ENCODE measurements at places on chromosomes 12 and 14. TPM values are rescaled to one million over a fixed set of nuclear protein-coding genes. Genes with fewer than 3 reads are reported as not detected.

DNA sequence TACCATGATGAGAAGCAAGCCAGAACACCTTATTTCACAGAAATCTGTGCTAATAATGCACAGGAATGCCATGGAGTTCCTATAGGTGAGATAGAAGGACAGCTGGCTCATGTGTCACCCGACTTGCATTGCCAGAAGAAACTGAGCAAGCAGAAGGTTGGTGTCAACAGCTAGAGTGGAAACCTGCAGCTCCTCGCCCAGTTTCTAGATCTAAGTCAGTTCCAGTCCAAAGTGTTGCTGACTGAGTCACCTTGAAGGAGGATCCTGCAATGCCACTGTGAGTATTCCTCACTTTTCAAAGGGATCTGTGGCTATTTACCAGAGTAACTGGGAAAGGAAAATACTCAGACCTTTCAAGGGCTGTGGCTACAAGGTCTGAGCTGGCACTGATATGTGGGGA, 17.1 kb downstream of the CDKL1 start:
- no peak for DNase-seq
- no peaks in the 10 kb centered on the region for H3K4me1 ChIP-seq
- H3K27me3 ChIP-seq, result no peaks in the 10 kb centered on the region
- H3K27ac ChIP-seq, result no peak overlapping the region
- no peak overlapping the region for H3K4me3 ChIP-seq
- H3K36me3 ChIP-seq, result no peaks in the 10 kb centered on the region

DNA sequence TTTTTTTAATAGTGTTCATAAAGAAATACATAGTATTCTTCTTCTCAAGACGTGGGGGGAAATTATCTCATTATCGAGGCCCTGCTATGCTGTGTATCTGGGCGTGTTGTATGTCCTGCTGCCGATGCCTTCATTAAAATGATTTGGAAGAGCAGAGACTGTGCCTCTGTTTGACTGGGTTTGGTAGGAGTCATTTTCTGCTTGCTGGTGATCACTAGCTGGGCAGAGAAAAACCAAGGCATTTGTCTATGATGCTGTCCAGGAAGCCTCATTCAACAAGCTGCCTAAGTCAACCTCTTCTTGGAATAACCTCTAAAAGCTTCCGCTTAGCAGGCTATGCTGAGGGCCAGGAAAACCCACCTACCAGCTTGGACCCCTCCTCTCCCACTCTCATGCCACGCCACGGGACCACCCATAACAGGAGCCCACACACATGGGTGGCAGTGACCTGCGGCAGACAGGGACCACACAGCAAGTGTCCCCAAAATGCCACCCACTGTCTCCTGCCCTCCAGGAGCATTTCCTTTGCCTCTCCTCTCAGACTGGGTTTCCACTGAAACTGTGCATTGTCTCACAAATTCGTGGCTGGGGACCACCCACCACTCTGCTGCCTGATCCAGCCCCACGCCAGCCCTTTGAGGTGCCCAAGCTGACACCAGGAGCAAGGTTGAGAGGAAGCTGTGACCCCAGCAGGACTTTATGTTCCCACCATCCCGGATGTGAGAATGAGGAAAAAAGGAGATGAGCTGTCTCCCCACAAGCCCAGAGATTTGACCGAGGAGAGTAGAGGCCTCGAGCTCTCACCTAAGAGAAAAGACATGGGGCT, 36.8 kb downstream of the DAD1 start:
- no peak overlapping the region for H3K4me3 ChIP-seq
- H3K36me3 ChIP-seq, result no peaks in the 10 kb centered on the region
- H3K27me3 ChIP-seq, result no peaks in the 10 kb centered on the region
- H3K4me1 ChIP-seq, result peaks cover 16% of the 10 kb centered on the region
- H3K27ac ChIP-seq, result no peak overlapping the region

DNA sequence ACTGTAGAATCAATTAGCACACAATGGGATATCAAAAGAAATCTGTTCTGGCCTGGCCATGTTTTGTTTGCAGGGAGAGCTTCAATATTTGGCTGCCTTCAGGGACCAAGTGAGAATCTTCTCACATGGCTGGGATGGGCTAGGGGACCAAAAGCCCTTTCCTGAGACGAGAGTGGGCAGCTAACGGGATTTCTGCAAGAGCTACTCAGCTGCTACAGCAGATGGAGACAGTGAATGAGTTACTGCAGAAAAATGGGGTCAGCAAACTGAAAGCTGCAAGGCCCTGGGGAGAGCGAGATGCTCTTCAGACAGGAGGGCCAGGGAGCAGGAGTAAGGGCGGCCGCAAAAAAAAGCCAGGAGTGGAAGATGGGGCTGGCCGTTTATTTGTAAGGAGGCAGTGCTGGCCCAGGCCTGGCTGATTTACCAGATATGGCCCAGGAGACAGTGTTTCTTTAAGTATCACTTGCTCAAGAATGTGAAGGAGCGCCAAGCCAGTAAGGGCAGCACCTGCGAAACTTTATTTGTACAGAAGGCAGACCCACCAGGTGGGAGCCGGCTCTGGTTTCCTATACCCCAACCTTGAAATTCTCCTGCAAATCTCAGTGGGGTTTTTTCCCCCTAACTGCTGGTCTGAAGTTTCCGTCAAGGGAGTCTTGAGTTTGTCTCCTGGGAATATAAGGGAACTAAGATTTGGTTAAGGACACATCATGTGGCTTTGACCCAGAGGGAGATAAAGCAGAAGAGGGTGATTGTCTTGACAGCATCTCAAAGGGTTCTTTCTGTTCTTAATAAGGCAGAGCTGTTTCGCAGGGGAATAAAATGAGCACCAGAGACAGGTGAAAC, 57.8 kb downstream of the SSH1 start:
- H3K36me3 ChIP-seq, result peaks cover 15% of the 10 kb centered on the region
- no peak for DNase-seq
- H3K27ac ChIP-seq, result no peak overlapping the region
- no peak overlapping the region for H3K4me3 ChIP-seq
- H3K4me1 ChIP-seq, result peaks cover 7% of the 10 kb centered on the region
- no peaks in the 10 kb centered on the region for H3K27me3 ChIP-seq

DNA sequence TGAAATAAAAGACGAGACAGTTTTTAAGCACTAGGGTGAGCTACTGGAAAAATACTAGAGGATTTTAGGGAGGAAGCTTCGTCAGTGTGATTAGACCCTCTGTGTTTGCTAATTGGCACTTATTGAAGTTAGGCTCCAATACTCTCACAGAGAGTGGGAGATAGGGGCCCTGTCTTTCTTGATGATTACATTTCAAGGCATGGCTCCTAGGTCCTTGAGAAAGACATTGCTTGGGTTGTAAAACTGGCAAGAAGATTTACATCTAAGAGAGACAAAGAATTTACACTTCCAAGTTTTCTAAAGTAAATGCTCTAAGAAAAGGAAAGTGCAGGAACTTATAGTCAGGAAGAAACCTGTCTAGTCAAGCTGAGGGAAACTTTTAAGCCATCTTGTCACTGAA, 183.2 kb downstream of the C12orf50 start:
- H3K27me3 ChIP-seq, result no peaks in the 10 kb centered on the region
- no peak for DNase-seq
- no peak overlapping the region for H3K27ac ChIP-seq

DNA sequence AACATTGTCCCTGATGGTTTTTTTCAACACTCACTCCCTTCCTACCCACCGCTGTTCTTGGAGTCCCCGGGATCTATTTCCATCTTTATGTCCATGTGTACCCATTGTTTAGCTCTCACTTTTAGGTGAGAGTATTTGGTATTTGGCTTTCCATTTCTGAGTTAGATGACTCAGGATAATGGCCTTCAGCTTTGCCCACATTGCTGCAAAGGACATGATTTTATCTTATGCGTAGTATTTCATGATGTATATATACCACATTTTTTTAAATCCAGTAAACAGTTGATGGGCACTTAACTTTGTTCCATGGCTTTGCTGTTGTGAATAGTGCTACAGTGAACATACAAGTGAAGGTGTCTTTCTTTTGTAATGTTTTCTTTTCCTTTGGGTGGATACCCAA, 123.5 kb upstream of the KITLG start:
- H3K4me1 ChIP-seq, result no peaks in the 10 kb centered on the region
- H3K36me3 ChIP-seq, result no peaks in the 10 kb centered on the region
- H3K4me3 ChIP-seq, result no peak overlapping the region
- DNase-seq, result no peak
- H3K27ac ChIP-seq, result no peak overlapping the region

The CLEC6A gene
- not detected for total RNA-seq

The ISM2 gene
- total RNA-seq, result 0.57 TPM

The SLC25A29 gene
- 152 TPM for total RNA-seq

The DHRS7 gene
- total RNA-seq, result 93.7 TPM

The KRT1 gene
- total RNA-seq, result not detected
